ENCODE measurements at places on chromosomes 2 and 18.

DNA sequence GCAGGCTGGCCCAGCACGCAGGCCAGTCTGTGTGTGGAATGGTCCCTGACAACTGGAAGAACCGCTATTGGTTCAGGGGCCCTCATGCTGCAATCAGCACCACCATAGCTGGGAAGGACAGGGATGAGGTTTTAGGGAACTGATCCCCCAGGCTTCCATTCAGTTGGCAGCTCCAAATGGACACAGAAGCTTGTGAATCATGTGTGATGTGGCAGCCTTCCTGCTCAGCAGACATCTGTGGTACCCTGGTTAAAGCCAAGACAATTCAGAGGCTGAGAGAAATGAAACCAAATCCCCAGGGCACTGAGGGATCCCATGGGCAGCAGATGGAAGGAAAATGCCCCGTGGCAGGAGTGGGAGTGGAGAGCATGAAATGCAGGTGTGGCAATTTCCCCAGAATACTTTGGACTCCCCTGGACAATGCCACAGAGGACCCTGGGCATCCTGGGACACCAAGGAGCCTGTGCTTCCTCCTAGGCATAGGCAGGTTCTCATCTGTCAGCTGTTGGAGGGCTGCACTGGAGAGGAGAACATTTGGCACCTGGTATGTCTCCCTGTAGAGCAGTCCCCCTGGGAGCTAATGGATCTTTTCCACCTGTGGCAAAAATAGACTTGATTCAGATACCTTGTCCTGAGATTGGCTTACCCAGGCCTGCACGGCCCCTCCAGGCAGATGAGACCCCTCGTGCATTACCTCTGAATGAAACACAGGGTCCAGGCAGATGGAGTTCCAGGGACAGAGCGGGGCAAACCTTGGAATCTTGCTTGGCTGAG lies 162.2 kb upstream of the BCL2L11 start:
- DNase-seq: no peak

- no peak for DNase-seq
These were observed 102.2 kb upstream of the XPO1 start for GRCh38 chr2:61640406-61640805.

DNA sequence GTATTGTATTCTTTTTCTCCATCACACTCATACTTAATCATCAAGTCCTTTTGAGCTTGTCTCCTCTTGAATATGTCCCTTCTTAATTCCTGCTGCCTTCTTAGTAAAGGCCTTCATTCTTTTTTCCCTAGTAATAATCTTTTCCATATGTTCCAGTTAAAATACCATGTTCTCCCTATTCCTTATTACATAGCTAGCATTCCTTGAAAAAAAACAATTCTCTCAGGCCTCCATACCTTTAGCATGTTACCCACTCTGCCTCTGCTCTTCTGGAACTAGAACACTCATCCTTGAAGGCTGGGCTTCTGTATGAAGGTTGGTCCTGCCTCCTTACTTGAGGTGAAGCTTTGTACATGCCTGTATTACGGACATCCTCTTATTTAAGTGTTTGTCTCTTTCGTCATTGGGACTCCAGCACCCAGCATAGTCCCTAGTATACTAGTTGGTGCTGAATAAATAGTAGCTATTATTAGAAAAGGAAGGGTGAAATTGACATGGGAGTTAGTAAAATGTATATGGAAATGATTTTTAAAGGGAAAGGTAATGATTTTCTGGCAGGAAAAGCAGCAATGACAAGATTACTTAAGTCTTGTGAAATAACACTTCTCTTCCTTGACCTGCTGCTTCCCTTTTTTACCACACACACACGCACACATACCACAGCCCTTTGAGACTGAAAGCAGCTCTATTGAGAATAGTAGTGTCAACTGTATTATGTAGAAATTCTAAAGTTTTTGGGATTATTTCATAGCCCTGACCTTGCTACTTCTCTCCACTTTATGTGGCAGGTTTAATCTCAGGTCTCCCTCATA lies 45.6 kb downstream of the REL start:
- DNase-seq: no peak

DNA sequence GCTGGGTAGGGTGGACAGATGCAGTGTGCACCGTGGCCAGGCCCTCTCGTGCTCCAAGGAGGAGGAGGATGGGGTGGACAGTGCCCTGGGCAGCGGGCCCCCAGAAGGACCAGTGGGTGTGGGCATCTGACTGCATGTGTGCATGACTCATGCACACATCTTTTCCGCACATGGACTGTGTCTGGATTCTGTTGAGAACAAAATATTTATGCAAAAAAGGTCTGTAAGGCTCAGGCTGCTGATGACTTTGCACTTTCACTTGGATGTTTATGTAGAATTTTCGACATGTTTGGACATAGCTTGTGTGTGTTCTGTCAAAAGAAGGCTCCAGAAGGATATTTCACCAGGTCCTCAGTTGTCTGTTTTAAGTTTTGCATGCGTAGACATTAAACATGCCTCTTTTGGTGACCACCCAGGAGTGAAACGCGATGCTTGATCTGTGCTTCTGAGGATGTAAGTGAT lies 45.6 kb downstream of the MTCL1 start:
- no peak for DNase-seq

GRCh38 chr2:237888389-237888788 lies 29.0 kb downstream of the RAMP1 start:
- no peak for DNase-seq

- DNase-seq: no peak
These were observed 72.2 kb upstream of the MEIS1 start for GRCh38 chr2:66362701-66363100.

DNA sequence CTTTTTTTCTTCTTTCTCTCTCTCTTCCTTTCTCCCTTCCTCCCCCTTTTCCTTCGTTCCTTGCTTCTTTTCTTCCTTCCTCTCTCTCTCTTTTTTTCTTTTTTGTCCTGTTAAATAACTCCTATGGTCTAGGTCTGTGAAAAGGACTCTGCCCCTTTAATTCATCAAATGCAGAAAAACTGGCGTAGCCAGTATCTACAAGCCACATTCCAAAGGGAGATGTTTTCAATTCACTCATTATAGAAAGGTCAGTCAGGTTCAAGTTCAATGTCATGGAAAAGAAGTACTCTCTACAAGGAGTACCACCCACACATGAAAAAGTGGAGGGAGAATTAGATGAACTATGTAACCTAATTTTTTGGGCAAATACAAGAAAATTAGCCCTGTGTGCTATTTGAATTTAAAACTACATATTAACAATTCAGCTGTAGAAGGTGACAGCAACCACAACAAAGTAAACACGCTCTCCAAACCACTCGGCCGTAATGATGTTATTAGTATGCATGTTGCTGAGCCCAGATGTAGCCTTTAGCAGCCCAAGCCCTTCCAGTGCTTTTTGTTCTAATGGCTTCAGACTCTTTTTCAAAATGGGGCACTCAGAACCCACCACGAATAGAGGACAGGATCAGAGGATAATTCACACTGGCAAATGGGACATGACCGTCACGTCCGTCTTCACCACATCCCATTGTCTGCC lies 735.4 kb upstream of the FANCL start:
- no peak for DNase-seq

DNA sequence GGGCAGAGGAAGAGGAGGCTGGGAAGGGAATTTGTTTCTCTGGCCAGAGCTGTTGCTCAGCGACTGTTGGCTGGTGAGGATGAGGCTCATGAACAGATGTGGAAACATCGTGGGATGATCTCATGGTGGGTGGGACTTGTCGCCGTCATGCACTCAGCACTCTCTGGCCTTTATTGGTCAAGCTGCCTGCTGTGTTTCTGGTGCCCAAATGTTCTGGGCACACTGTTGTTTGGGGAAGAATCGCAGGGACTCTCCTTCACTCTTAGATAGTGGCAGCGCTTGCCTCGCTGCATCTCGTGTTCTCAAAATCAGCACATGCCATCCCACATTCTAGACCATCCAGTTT lies 145.6 kb downstream of the AGAP1 start:
- DNase-seq: no peak

DNA sequence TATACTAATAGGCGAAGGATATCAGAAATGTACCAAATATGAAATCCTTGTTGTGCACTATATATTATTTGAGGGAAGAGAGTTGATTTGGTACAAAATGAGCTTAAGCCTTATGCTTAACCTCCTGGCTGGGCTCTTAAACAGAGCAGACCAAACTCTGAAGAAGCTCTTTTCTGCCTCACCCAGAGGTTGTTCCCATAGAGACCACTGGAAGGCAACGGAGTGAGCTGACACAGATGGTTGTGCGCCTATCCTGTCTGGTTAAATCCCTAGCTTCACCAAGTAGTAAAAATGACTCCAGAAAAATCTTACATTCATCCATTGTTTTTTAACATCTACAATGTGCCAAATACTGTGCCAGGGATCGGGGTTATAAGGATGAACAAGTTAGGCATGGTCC lies 55.9 kb upstream of the NOL4 start:
- DNase-seq: no peak

DNA sequence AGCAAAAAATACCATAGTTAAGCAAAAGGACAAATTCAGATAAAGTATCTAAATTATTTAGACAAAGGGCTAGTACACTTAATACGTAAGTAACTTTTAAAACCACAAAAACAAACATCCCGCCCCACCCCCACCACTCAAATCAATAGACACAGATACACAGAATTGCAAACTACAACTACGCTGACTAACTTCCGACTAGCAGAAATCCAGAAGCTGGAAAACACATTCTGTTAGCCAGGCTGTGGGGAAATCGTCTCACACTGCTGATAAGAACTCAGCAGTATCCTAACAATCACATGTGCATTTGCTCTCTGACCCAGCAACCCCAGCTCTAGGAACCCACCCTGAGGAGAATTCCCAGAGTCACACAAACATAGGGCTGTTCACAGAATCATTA lies 16.6 kb downstream of the FAM168B start:
- no peak for DNase-seq

DNA sequence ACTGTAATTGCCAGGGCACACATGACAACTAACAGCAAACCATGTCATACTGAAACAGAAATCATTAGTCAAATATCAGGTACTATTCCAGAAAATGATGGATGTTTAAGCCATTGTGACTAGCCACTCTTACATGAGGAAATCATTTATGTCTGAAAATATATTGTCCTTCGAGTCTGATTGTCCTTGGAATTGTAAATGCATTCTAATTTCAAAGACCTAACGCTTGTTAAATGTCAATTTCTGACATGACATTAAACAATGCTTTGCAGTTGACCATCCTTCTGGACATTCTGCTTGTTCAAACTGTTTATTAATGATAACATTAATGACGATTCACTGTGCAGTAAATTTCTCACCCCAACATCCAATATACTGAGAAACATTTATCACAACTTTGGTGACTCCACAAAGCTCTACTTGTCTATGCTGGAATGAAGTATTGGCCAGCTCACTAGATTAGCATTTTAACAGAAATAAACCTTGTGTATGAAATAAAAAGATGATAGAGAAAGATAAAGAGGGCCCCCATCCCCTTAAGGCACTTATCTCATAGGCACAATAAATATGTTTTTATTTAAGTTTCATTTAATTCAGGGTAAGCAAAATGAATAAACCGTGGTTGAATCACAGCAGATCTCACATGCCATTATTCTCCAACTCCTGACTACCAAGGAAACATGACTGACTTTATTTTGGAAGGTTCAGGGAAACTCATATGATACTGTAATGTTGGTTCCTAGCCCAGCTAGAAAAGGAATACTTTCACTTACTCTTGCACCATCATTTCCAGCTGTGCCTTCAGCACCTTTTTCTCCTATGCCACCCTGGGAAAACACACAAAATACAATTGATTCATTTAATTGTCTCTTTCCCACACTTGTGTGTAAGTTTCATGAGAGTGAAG lies 82.3 kb downstream of the COL3A1 start:
- no peak for DNase-seq

GRCh38 chr2:71884303-71885042 lies 263.2 kb downstream of the CYP26B1 start:
- DNase-seq: no peak

GRCh38 chr2:70687461-70687795 lies 80.6 kb downstream of the ADD2 start:
- no peak for DNase-seq

- no peak for DNase-seq
These were observed 18.8 kb downstream of the COA5 start for GRCh38 chr2:98589489-98589888.

DNA sequence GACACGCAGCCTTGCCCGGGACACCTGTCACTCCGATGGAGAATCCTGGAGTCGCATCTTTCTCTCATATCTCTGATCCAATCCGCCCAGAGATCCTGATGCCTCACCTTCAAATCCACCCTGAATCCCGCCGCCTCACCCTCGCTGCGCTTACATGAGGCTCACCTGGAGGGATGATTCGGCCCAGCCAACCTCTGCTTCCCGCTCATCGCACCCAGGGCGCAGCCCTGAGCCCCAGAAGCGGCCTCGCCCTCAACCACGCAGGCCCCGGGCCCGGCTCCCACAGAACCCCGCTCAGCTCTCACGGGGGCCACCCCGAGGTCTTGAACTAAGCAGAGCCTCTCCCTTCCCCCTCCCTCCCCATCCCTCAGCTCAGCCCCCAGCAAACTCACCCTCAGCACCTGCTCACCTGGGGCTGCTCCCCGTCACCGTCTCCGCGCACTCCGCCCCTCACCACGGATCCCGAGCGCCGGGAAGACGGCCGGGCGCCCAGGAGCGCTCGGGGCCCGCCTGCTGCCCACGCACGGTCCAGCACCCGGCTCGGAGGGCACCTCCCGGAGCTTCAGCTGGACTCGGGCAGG lies 160.0 kb downstream of the NDUFA10 start:
- DNase-seq: no peak

GRCh38 chr2:75853436-75853835 lies 142.7 kb upstream of the GCFC2 start:
- DNase-seq: no peak

GRCh38 chr2:172342078-172342477 lies 85.3 kb upstream of the ITGA6 start:
- no peak for DNase-seq

DNA sequence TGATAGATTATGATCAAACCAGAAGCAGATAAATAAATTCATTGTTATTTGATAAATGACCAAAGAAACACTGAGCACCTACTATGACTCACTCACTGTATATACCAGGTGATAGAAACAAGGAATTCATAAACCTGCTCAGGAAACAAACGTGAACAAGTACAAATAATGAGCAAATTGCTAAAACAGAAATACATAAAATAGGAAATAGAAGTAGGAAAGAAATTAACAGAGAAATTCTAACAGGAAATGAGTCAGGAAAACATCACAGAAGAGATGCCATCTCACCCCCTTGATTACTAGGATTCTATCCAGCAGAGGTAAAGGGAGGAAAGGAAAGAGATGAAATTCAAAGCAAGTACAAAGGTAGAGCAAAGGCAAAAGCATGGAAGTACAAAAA lies 31.3 kb downstream of the EXOC6B start:
- no peak for DNase-seq

DNA sequence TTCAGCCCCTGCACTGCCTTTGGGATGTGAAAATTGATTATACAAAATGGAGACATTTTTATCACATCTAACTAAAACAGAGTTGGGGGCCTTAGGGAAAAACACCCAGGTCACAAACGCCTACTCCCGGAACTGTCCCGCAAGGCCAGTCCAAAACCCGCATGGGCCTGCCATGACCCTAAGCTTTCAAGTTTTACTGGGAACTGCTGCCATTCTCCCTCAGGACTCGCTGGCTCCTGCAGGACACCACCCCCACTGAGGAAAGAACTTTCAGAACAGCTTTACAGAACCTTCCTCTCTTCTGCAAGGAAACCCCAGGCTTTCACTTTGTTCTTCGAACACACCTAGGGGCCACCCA lies 320.4 kb upstream of the HS6ST1 start:
- DNase-seq: no peak
